ENCODE measurements at places on chromosomes 3 and 15. TPM values are rescaled to one million over a fixed set of nuclear protein-coding genes. Genes with fewer than 3 reads are reported as not detected.

GRCh38 chr3:160174621-160175020 is 50.6 kb upstream of the C3orf80 start:
- H3K4me1 ChIP-seq, result peaks cover 16% of the 10 kb centered on the region
- no peaks in the 10 kb centered on the region for H3K36me3 ChIP-seq
- no peak overlapping the region for H3K4me3 ChIP-seq
- no peak overlapping the region for H3K27ac ChIP-seq
- no peak for DNase-seq

DNA sequence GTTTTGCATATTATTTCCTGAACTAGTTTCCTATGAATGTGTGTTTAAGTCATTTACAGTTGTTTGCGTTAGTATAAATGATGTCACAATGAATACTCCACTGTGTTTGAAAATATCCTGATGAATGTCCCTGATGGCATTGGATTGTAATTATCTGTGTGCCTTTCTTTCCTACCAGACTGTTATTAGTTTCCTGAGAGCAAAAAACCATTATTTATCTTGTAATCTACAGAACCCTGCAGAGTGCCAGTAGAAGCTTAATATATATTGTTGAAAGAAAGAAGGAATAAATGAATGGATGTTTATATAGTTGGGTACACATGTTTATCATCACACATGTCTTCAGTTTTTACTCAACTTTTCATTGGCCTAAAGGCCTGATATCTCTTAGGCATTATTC is 312.6 kb downstream of the AGBL1 start:
- no peaks in the 10 kb centered on the region for H3K36me3 ChIP-seq
- no peaks in the 10 kb centered on the region for H3K4me1 ChIP-seq
- no peaks in the 10 kb centered on the region for H3K27me3 ChIP-seq
- H3K4me3 ChIP-seq, result no peak overlapping the region
- no peak for DNase-seq

DNA sequence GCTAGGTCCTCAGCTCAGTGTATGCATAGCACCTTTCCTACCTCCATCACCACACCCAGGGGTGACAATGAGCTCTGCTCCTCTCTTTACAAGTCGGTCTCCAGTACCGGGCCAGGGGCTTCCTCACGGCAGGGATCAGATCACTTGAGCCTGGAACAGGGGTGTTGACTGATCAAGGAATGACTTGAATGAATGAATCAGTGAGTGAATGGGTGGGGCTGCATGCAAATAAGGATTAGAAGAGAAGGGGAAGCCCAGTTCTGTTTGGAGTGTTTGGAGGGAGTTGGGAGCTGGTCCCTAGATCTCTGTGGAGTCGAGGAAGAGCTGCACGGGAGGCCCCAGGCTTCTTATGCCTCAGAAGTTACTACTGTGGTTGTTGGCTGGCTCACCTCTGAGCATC is 87.0 kb downstream of the TMEM266 start:
- no peak overlapping the region for H3K4me3 ChIP-seq
- H3K27ac ChIP-seq, result no peak overlapping the region
- peaks cover 22% of the 10 kb centered on the region for H3K4me1 ChIP-seq
- peaks cover 33% of the 10 kb centered on the region for H3K27me3 ChIP-seq
- DNase-seq, result no peak

DNA sequence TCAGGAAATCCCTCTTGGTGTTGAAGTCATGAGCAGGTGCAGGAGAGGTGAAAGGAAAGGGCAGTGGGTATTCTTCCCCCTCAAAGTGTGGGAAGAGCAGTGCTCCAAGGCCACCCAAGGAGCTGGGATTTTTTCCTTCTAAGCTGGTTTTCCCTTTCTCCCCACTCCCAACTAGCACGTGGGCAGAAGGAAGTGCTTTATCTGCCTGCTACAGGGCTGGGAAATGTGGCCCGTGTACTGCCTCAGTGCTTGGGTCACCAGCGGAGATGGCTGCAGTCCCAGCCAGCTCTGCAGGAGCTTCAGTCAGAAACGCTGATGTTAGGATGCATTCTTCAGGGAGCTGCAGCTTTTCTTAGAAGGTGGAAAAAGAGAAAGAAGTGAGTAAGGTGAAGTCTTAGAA is 99.2 kb downstream of the CACNA1D start:
- DNase-seq, result no peak
- H3K27me3 ChIP-seq, result peaks cover 3% of the 10 kb centered on the region
- no peak overlapping the region for H3K27ac ChIP-seq
- H3K4me1 ChIP-seq, result peaks cover 6% of the 10 kb centered on the region
- H3K36me3 ChIP-seq, result no peaks in the 10 kb centered on the region

DNA sequence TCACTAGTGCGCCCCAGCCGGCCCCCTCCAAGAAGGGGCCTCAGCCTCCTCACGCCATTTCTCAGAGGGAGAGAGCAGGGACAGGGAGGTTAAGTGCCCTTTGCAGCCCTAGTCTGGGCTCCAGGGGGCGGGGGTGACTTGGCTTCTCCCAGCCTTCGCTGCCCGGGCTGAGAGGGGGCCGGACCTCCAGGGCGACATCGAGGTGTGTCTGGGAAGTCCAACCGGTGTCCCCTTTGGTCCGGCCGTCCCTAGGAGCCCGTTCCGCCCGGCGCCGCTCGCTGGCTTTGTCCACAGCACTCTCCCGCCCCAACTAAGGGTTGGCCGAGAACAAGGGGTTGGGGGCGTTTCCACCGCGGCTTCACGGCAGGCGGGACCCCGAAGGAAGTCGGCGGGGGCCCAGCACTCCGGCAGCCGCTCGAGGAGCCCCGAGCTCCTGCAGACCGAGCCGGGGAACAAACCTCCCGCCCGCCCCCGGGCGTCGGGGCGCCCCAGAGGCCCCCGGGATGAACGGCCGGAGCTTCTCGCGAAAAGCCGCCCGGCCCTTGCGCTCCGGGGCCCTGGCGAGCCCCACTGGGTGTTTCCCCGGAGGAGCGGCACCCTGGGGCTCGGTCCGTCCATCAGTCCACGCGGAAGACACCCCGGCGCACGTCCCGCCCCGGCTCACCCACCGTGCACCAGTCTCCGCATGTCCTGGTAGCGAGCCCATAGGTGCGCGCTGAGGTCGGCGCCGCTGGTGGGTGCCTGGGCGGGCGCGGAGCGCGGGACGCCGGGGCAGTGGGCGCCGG is 627 bp downstream of the NT5DC2 start:
- peaks cover 39% of the 10 kb centered on the region for H3K4me1 ChIP-seq
- H3K27ac ChIP-seq, result peak overlapping the region; percentile 68
- peak; percentile 40 for DNase-seq
- H3K4me3 ChIP-seq, result peak overlapping the region; percentile 80
- H3K27me3 ChIP-seq, result no peaks in the 10 kb centered on the region
- peaks cover 10% of the 10 kb centered on the region for H3K36me3 ChIP-seq

DNA sequence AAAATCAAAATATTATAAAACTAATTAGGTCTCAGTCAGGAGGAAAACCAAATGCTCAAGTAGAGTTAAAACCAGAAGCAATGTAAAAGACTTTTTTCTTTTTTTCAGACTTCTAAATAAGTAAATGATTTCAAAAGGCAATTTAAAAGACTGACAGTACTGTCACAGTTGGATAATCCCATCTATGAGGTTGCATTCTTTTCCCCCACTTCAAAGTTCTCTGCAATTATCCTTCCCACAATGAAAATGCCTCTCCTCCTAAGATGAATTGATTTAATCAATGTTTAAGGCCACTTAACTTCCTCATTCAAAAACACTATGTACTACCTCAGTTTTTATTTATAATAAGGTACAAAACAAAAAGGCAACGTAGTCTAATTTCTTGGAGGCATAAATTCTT is 8.1 kb downstream of the MRPL3 start:
- H3K4me1 ChIP-seq, result peaks cover under 1% of the 10 kb centered on the region
- H3K27me3 ChIP-seq, result no peaks in the 10 kb centered on the region
- H3K27ac ChIP-seq, result no peak overlapping the region
- no peak overlapping the region for H3K4me3 ChIP-seq
- no peak for DNase-seq

- H3K27ac ChIP-seq, result no peak overlapping the region
- DNase-seq, result no peak
- peaks cover 13% of the 10 kb centered on the region for H3K4me1 ChIP-seq
- no peak overlapping the region for H3K4me3 ChIP-seq
- H3K36me3 ChIP-seq, result no peaks in the 10 kb centered on the region
- peaks cover 28% of the 10 kb centered on the region for H3K27me3 ChIP-seq
Observed at GRCh38 chr3:42829083-42829627, 19.9 kb downstream of the ACKR2 start.

DNA sequence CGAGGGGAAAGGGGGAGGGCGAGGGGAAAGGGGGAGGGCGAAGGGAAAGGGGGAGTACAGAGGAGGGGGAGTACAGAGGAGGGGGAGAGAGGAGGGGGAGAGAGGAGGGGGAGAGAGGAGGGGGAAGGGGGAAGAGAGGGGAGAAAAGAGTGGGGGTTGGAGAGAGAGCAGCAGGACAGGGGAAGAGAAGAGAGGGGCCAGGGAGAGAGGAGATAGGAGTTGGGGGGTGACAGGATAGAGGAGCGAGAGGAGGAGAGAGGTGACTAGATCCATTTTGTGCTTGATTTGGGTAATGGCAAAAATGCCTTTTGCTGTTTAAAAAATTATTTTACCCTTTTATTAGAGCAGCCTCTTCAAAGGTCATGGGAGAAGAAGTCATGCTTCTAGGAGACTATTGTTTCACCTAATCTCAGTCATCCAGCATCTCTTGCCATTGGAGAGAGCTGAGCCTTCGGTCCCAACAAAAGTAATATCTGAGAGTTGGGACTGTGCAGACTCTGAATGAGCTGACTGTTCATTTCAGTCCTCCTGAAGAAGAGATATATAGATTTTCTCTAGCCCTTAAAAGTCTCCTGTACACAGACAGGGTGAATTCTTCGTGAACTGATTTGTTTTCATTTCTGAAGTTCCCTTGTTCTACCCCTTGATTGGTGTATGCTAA is 15.1 kb upstream of the TOP2B start:
- no peaks in the 10 kb centered on the region for H3K36me3 ChIP-seq
- no peak overlapping the region for H3K4me3 ChIP-seq
- H3K27me3 ChIP-seq, result peaks cover 4% of the 10 kb centered on the region
- H3K27ac ChIP-seq, result no peak overlapping the region

- H3K27ac ChIP-seq, result no peak overlapping the region
- no peaks in the 10 kb centered on the region for H3K36me3 ChIP-seq
- no peak for DNase-seq
Observed at GRCh38 chr3:150237490-150237889, 170.6 kb upstream of the TSC22D2 start.

DNA sequence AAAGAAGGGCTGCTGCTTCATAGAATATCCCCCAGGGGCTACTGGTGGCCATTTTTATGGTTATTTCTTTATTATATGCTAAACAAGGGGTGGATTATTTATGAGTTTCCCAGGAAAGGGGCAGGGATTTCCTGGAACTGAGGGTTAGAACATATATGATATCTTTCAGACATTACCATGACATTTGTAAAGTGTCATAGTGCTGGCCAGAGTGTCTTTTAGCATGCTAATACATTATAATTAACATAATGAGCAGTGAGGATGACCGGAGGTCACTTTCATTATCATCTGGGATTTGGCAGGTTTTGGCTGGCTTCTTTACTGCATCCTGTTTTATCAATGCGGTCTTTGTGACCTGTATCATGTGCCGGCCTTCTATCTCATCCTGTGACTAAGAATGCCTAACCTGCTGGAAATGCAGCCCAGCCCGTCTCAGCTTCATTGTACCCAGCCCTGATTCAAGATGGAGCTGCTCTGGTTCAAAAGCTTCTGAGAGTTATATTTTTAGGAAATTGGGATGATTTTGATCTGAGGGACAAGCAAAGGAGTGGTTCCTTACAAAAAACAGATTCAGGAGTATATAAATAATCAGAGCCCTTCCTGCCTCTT is 9.1 kb upstream of the ZBTB20 start:
- no peak overlapping the region for H3K4me3 ChIP-seq
- H3K4me1 ChIP-seq, result peaks cover 11% of the 10 kb centered on the region
- DNase-seq, result no peak
- peaks cover 8% of the 10 kb centered on the region for H3K36me3 ChIP-seq

Gene CLDN1
- not detected for total RNA-seq

Gene RNU5B-1
- total RNA-seq, result not detected

Gene C2CD4A
- not detected for total RNA-seq

Gene EIF4G1
- 339 TPM for total RNA-seq

Gene SCAANT1
- total RNA-seq, result not detected

Gene GOLGA8J
- 0.34 TPM for total RNA-seq

Gene CDHR4
- not detected for total RNA-seq
